Pericardium fibroblast (primary cell): ENCODE measurements at places on chromosomes 12 and 14. TPM values are rescaled to one million over a fixed set of nuclear protein-coding genes. Genes with fewer than 3 reads are reported as not detected.

Gene KRT80
- total RNA-seq: 0.09 and 0.35 TPM in 2 replicates

Gene SPX
- total RNA-seq: 0.93 and 10.4 TPM in 2 replicates

Gene CKAP4
- total RNA-seq: 145 and 227 TPM in 2 replicates

Gene IRAK4
- 10.0 and 18.3 TPM in 2 replicates for total RNA-seq

Gene HCFC2
- 12.3 and 14.6 TPM in 2 replicates for total RNA-seq

Gene TAPBPL
- 7.9 and 10.9 TPM in 2 replicates for total RNA-seq

Gene KCNC2
- total RNA-seq: not detected in 2 replicates

Gene WBP11
- 21.9 and 24.0 TPM in 2 replicates for total RNA-seq

Gene MSI1
- total RNA-seq: not detected in 2 replicates

Gene TMEM119
- 182 and 212 TPM in 2 replicates for total RNA-seq

Gene ADAM21
- under 0.01 and 0.23 TPM in 2 replicates for total RNA-seq

Gene AJUBA
- total RNA-seq: 25.3 and 47.4 TPM in 2 replicates

Gene CCDC184
- total RNA-seq: 0.17 and 1.2 TPM in 2 replicates

Gene CCDC85C
- total RNA-seq: 0.77 and 1.9 TPM in 2 replicates

Gene MSRB3
- total RNA-seq: 28.3 and 56.0 TPM in 2 replicates

Gene AQP2
- total RNA-seq: not detected in 2 replicates

Gene FGF6
- total RNA-seq: not detected in 2 replicates

Gene SYCP3
- not detected in 2 replicates for total RNA-seq

Gene SH2B3
- total RNA-seq: 22.2 and 23.6 TPM in 2 replicates

Gene PIGH
- 11.9 and 12.2 TPM in 2 replicates for total RNA-seq

Gene TAS2R30
- 0.12 and 0.26 TPM in 2 replicates for total RNA-seq

Gene SIX6
- total RNA-seq: not detected in 2 replicates

Gene KRT75
- total RNA-seq: not detected in 2 replicates

Gene FBLN5
- 169 and 544 TPM in 2 replicates for total RNA-seq

Gene ACVRL1
- total RNA-seq: 79.6 and 125 TPM in 2 replicates

Gene CD69
- total RNA-seq: not detected in 2 replicates

Gene CHD8
- total RNA-seq: 31.0 and 38.1 TPM in 2 replicates

Gene TSPAN8
- 3.4 TPM in 1 of 2 replicates, not detected in the other for total RNA-seq

Gene MGP
- 1,418 and 4,199 TPM in 2 replicates for total RNA-seq

Gene BICDL1
- 0.09 and 0.35 TPM in 2 replicates for total RNA-seq

Gene TMEM63C
- total RNA-seq: 3.4 TPM in 1 of 2 replicates, not detected in the other

Gene GLIPR1L1
- not detected in 2 replicates for total RNA-seq

Gene HOXC5
- 5.1 TPM in 1 of 2 replicates, not detected in the other for total RNA-seq

Gene SCN8A
- 0.35 and 0.77 TPM in 2 replicates for total RNA-seq

Gene TCL1B
- total RNA-seq: not detected in 2 replicates

Gene TMEM132C
- total RNA-seq: 2.2 and 3.3 TPM in 2 replicates

Gene ZFHX2
- 0.12 and 0.17 TPM in 2 replicates for total RNA-seq

Gene VDR
- 6.4 and 9.1 TPM in 2 replicates for total RNA-seq

Gene GARIN6
- total RNA-seq: not detected in 2 replicates

Gene LMNTD1
- not detected in 2 replicates for total RNA-seq

Gene COL2A1
- under 0.01 TPM in 1 of 2 replicates, not detected in the other for total RNA-seq

Gene PTCSC3
- total RNA-seq: not detected in 2 replicates

Gene ITGB7
- 0.17 TPM in 1 of 2 replicates, not detected in the other for total RNA-seq

Gene GALNT8
- 0.12 TPM in 1 of 2 replicates, not detected in the other for total RNA-seq
